Breast epithelium (tissue), 4 donors: ENCODE measurements at places on chromosomes 2 and 18. TPM values are rescaled to one million over a fixed set of nuclear protein-coding genes. Genes with fewer than 3 reads are reported as not detected.

- DNase-seq = no peak
Measured at GRCh38 chr2:67394734-67395133, 2.4 kb upstream of the ETAA1 start.

- DNase-seq = no peak
Measured at GRCh38 chr2:62941413-62941812, 109.2 kb upstream of the OTX1 start.

GRCh38 chr2:20483194-20483895 lies 36.5 kb downstream of the RHOB start:
- DNase-seq = peak; percentile 55

DNA sequence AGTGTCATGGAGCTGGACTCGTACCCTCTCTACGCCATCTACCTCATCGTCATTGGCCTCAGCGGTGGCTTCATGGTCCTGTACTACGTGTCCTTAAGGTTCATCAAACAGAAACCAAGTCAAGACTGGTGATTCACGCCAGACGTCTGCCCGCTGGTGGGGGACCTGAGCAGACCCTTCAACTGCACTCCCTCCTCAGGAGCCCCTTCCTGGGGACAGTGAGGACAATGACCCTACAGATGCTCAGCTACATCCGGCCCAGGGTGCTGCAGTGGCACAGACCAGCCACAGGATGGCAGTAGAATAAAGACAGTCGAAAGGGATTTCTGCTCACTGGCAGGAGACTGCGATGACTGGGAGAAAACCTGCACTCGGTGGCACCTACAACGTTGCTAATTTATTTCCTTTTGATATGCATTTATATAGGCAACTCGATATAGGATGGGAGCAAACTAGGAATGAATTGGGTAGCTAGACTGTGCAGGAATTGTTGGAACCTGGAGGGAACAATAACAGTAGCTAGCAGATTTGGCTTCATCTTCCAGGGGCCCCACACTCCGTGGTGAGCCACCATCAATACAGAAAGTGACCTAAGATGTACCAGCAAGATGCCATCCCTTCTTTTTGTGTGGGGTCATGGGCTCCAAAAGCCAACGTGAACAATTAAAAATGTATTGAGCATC lies 39.2 kb downstream of the ABCG8 start:
- DNase-seq = peak; percentile 72

DNA sequence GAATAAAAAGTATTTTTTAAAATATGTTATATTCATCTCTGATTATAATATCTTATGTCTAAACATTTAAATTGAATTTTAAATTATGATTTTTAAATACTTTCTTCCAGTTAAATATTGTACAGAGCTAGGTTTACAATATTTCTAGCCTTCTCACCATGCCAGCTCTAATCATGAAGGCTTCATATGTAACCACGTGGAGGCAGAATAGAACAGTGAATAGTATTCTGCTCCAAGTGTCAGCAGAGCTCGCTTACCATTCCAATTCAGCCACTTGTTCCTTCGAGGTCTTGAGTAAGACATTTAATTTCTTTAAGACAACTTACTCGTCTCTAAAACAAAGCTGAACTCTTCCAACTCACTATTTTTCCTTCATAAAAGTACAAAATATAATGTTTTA lies 871.8 kb downstream of the SUCLG1 start:
- no peak for DNase-seq

DNA sequence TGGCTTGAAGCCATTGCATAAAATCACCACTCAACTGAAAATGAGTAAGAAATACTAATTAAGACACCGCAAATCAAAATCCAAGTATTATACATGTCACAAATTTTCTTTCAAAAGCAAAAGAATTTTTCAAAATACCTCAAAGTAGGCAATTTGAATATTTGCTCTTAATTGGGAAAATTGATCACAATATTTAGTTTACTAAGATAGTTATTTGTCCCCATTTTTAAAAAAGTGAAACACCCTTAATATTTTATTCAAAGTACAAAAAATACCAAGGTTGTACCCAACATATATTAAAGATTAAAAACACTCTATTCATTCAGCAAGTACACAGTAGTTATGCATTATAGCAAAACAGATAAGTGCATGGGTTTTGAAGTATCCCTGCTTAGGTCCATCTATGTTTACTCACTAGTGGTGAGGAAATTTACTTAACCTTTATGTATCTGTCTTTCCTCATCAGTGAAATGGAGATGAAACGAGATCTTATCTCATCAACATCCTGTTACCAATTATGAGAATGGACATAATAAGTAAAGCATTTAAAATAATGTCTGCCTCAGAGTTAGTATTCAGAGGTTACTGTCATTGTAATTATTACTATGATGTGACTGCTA lies 35.1 kb downstream of the VPS54 start:
- DNase-seq = no peak

GRCh38 chr18:45359275-45360009 lies 255.8 kb upstream of the SLC14A2 start:
- DNase-seq = no peak

- no peak for DNase-seq
Measured at GRCh38 chr18:40013001-40013609, 1941.9 kb upstream of the PIK3C3 start.

DNA sequence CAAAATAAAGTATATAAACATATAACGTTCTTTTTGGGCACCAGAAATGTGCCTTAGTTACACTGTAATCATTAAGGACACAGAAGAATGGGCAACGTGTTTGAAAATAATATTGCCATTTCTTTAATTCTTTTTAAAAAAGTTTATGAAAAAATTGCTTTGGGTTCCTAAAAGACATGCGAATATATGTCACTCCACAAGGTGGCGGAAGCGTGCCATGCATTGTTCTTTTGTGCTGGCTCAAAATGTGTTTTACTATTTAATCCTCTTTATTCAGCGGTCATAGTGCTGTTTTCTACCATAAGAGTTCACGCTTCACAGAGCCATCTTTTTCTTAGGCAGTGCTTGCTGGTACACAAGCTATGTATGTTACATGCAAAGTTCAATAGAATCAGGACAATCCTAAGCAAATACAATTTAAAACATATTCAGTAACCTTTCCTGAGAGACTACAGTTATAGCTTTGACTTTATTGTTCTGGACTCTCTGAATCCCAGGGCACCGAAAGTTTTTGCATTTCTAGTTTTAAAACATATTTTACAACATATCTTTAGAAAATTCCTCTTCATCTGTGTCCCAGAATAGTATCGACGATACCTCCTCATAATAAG lies 147.8 kb upstream of the ERBB4 start:
- DNase-seq = peak; percentile 26

DNA sequence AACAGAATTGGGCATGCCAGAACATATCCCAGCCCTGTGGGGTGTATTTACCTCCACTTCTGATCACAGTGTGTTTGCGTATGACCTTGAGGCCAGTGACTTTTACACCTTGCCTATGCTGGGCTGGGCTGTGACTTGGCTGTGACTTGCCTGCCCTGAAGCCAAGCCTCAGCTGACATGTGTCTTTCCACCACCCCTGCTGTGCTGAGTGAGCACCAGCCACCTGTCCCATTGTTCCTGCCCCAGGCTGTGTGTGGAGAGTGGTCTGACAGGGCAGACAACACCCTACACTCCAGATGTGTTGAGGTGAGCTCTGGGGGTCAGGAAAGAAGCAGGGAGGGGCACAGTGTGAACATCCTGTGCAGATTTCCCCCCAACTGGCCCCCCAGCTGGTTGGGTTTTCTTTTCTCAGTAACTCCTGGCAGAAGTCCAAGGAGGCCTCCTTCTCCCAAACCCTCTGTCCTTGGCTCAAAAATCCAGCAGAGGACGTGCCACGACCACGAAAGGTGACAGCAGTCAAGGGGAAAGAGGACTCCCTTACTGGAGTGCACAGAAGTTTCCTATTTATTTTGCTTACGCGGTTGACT lies 5.1 kb upstream of the STEAP3 start:
- no peak for DNase-seq

- DNase-seq = no peak
Measured at GRCh38 chr18:6994056-6994770, 123.4 kb downstream of the LAMA1 start.

- peak; percentile 75 for DNase-seq
Measured at GRCh38 chr2:219452361-219453317, 18.0 kb downstream of the SPEG start.

- DNase-seq = no peak
Measured at GRCh38 chr18:10290638-10291235, 163.7 kb upstream of the APCDD1 start.

The C2orf15 gene
- 4.8 TPM for total RNA-seq

The RPS27A gene
- total RNA-seq = 1,531 TPM

The AP1S3 gene
- total RNA-seq = 2.1 TPM

The CABYR gene
- 4.5 TPM for total RNA-seq
